ENCODE measurements at places on chromosomes 5 and 9.
A peak's percentile ranks its signal among the peaks of the same experiment; 100 is the strongest.

DNA sequence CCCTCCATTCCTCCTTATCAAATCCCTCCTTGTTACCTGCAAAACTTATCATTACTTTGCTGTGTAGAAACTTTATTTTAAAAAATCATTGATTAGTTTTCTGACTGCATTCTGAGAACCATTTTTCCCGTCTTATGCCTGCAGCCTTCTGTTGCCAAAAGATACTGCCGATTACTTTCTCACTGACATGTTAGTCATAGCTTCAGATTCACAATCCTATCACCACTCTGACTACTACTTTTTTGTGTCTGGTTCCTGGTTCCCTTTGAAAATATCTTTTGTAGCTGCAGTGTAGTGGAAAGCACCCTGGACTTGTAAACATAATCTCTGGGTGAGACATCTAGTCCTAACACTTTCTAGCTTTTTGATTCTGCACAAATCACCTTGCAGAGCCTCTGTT lies 71.7 kb downstream of the NR2F1 start:
- no peak for DNase-seq

- DNase-seq, result no peak
Observed at GRCh38 chr9:114312513-114312875, 10.4 kb upstream of the ORM1 start.

DNA sequence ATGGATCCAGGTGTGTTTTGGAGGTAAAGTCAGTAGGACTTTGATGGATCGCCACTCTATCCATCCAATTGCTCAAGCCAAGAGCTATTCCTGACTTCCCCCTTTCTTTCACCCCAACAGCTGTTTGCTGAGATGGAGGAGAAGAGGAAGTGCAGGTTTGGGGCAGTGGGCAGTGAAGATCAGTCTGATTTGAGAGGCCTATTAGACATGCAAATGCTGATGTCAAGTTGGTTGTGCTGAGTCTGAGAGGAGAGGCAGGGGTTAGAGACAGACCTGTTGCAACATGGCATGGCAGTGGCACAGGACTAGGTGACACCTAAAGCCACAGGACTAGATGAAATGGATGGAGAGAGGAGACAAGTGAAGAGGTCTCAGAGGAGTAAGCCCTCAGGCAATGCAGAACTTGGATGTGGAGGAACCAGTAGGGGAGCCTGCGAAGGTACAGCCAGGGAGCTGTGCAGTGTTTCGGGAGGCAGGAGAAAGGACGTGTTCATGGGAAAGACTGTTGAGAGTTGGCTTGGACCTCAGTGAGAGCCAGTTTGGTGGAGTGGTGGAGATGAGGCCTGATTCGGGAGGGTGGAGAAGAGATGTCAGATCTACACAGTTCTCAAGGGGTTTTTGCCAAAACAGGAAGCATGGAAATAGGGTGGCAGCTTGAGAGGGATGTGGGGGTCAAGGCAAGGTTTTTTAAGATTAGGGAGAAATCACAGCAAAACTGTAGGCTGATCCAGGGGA lies 175.0 kb downstream of the MACROH2A1 start:
- no peak for DNase-seq

DNA sequence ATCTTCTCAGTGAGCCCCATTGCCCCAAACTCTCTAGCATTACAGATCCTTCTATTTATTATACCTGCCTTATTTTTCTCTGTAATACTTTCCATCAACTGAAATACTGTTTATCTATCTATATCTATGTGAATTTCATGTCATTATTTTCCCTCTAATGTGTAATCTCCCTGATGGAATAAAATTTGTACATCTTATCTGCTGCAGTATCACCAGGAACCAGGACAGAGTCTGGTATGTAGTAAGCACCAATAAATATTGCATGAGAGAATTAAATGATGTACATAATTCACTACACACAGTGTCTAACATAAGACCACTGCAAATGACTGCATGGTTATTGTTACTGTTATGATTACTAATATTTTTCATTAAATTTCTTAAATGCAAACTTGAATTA lies 759.1 kb downstream of the PRELID2 start:
- DNase-seq, result no peak

DNA sequence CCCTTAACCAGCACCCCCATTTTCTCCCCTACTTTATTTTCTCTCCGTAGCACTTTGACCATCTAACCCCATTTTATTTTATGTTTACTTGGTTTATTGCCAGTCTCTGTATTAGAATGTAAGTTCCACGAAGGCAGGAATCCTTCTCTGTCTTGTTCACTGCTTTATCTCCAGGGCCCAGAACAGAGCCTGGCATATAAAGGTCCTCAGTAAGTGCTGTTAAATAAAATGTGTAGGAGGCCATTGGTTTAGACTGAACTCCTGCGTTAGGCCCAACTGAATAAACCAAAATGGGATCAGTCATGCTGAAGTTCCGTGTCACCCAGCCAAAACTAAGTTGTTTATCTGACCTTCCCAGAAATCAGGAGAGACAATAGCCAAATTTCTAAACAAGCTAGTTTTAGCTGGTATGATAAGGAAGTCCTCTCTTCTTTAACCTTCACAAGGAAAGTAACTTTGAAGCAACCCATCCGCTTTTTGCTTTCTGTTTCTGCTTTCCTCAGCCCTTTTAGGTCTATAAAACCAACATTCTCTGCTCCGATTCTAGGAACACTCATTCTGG lies 29.0 kb upstream of the CCNJL start:
- DNase-seq, result no peak

- no peak for DNase-seq
Observed at GRCh38 chr5:134511796-134512660, 13.4 kb upstream of the JADE2 start.

DNA sequence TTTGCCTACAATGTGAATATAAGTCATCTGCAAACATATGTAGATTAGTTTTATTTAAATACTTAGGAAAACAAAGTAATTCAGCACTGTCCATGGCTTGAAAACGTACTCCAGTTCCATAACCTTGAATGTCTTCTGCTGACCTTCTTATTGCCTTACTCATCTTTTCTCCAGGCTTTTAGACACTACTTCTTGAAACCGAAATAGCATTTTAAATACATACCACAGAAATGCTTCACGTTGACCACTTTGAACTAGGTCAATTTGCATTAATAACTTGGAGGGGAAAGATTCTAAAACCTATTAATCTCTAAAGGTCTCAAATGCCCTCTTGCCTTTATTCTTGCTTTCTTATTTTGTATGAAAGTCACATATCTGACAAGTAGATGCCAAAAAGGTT lies 995.4 kb upstream of the ACO1 start:
- no peak for DNase-seq

DNA sequence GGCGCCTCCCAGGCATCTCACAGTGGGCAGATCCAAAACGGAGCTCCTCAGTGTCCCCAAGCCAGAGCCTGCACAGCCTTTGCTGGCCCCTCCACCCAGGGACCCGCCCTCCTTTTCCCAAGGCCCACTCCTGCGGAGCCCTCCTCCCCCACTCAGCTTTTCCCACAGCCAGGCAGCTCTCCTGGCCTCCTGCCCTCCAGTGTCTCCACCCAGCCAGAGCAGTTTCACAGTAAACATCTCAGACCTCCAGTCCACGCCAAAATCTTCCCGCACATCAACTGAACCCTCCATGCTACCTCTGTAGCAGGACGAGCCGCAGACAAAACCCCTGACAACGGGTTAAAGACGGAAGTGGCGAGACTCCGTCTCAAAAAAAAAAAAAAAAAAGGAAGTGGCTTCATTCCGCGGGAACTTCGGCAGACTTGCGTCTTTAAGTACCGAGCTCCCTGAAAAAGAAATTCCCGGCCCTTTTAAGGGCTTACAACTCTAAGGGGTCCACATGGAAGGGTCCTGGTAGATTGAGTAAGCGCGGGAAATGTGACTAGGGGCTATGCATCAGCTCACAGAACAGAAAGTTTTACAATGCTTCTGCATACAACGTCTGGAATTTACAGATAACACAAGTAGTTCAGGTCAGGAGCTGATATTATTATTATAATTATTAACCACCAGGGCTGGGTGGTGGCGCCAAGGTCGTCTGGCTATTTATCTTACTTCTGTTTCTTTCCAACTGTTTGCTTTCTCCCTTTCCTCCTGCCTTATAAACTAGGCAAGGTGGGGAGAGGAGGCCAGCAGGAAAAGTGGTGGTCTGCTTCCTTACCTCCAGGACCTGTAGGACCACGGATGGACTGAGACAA lies 11.4 kb upstream of the GRIN1 start:
- DNase-seq, result peak; percentile 55

GRCh38 chr9:127067603-127068220 lies 54.7 kb downstream of the ANGPTL2 start:
- no peak for DNase-seq

DNA sequence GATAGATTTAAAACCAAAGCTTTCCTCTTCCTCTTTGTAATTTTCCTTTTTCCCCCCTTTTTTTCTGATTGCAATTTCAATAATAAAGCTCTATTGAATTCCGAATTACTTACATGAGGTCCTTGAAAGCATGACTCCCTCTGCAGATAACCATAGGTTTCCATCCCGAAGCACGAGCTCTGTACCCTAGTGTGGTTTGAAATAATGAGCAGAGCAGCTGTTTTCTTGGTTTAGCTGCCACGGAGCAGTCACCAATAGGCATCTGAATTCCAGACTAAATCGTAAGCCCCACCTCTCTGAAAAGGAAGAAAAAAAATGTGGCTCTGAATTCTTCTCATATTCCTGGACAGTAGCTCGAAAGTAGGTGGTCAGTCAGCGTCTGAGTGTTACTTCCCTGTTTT lies 18.5 kb upstream of the GNE start:
- DNase-seq, result no peak

DNA sequence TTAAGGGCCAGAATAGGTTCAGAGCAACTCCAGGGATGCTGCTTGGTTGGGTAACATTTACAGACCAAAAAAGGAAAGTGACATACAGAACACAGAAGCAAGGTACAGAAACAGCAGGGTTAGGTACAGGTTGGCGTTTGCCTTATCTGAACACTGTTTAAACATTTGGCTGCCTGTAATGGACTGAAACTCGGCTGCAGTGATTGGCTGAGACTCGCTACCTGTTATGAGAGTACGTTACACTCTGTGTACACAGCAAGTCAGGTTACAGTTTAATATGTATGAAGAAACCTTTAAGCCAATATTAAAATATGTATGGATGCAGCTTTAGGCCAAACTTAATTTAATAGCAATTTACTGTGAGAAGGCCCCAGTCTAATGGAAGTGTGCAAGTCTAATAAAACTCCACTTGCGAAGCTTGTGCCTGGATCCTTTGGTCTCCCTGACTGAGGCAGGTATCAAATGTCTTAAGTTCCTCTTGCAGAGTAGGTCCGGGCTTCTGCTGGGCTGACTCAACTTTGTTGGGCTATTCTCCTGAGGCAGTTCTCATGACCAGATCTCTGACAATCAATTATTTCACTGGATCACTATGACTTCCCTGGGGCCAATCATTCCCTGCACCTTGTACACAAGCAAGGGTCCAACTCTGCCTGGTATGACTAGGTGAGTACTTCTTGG lies 204.9 kb downstream of the ZNF462 start:
- no peak for DNase-seq
